ENCODE measurements at places on chromosomes 12 and 14.

GRCh38 chr14:79992407-79993198, 218.7 kb downstream of the DIO2 start:
- no peak for DNase-seq

GRCh38 chr14:65329911-65330310, 82.6 kb upstream of the FUT8 start:
- no peak for DNase-seq

DNA sequence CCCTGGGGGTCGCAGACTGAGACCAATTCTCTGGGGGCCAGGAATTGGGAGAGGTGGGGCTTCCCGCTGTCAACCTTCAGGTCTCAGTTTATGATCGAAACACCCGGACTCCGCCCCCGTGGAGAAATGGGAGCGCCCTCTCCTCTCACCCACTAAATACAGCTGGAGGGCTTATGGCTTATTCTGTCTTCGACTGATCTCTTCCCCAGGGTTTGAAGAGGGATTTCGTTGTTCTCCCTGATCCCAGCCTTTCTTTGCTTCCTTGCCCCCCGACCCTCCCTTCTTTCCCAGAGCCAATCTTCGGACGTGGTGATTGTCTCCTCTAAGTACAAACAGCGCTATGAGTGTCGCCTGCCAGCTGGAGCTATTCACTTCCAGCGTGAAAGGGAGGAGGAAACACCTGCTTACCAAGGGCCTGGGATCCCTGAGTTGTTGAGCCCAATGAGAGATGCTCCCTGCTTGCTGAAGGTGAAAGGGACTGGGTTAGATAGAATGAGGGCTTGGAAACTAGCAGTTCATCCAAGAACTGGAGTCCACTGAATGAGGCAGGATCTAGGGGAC, 607 bp downstream of the OS9 start:
- DNase-seq: no peak

- DNase-seq: no peak
Observed at GRCh38 chr12:110134691-110135411, 10.7 kb downstream of the IFT81 start.
